Neuronal stem cell (in vitro differentiated cells): ENCODE measurements at places on chromosomes 11 and 22.
A peak's percentile ranks its signal among the peaks of the same experiment; 100 is the strongest.

DNA sequence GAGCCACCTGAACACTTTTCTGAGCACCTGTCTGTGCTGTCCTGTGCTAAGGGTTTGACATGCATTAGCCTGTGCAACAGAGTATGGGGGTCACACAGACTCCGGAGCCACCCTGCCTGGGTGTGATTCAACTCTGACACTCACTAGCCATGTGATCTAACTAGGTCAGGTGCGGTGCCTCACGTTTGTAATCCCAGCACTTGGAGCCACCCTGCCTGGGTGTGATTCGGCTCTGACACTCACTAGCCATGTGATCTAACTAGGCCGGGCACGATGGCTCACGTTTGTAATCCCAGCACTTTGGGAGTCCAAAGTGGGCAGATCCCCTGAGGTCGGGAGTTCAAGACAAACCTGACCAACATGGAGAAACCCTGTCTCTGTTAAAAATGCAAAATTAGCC lies 11.4 kb downstream of the UBE2L6 start:
- DNase-seq, result no peak
- no peaks in the 10 kb centered on the region for H3K4me1 ChIP-seq
- H3K27ac ChIP-seq, result no peak overlapping the region
- no peak overlapping the region for H3K4me3 ChIP-seq
- H3K27me3 ChIP-seq, result no peaks in the 10 kb centered on the region

DNA sequence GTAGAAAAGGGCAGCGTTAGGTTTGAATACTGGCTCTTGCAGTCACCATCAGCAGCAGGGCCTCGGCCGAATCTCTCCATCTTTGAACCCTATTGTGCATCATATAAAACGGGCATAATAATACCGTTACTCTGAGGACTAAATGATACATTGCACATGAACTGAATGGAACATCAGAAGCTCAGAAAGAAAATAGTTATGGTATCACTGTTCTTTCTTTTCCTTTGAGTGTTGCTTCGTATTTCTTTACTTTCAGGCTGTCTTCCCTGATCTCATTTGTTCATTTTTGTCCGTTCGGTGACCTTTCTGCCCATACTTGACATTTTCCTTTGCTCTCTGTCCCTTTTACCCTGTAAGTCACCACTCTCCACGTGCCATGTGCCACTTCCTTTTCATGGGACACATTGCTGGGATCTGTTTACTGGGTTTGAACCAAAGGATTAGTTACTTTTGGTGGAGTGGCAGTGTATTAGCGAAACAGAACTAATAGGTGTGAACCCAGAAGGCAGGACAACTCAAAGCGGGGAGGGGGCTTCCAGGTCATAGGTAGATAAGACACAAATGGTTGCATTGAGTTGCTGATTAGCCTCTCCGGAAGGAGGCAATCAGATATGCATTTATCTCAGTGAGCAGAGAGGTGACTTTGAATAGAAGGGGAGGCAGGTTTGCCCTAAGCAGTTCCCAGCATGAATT lies 717 bp upstream of the ZNF202 start:
- H3K4me1 ChIP-seq, result peaks cover 11% of the 10 kb centered on the region
- peaks cover 32% of the 10 kb centered on the region for H3K36me3 ChIP-seq
- H3K27ac ChIP-seq, result no peak overlapping the region
- H3K27me3 ChIP-seq, result no peaks in the 10 kb centered on the region

- no peak overlapping the region for H3K4me3 ChIP-seq
- no peaks in the 10 kb centered on the region for H3K36me3 ChIP-seq
- H3K4me1 ChIP-seq, result no peaks in the 10 kb centered on the region
- H3K27me3 ChIP-seq, result no peaks in the 10 kb centered on the region
These were observed 33.8 kb upstream of the FBLN1 start for GRCh38 chr22:45468872-45469271.

DNA sequence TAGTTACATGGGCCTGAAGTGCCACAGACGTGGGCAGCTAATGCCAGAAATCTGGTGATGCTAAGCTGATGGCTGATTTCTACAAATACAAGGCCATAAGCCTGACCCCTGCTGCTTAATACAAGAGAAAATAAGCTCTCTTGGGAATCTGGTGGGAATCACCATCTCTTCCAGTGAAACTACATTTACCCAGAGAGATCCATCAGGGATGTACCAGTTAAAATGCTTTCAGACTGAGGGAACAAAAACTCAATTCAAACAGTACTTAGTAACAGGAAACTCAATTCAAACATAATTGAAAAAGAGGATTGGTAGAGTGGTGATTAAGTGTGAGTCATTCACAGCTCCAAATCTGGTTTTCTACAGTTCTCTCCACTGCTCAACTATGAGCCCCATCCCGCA lies 1.7 kb upstream of the CAVIN3 start:
- peak overlapping the region; percentile 96 for H3K27ac ChIP-seq
- no peak overlapping the region for H3K4me3 ChIP-seq
- H3K4me1 ChIP-seq, result peaks cover 30% of the 10 kb centered on the region
- no peaks in the 10 kb centered on the region for H3K36me3 ChIP-seq

- H3K27ac ChIP-seq, result no peak overlapping the region
- no peak for DNase-seq
- H3K4me1 ChIP-seq, result peaks cover 9% of the 10 kb centered on the region
- H3K27me3 ChIP-seq, result no peaks in the 10 kb centered on the region
These were observed 955.6 kb downstream of the OPCML start for GRCh38 chr11:132576706-132577105.
